Ovary (tissue), 10 donors: ENCODE measurements at places on chromosomes 7 and 10. TPM values are rescaled to one million over a fixed set of nuclear protein-coding genes. Genes with fewer than 3 reads are reported as not detected.

DNA sequence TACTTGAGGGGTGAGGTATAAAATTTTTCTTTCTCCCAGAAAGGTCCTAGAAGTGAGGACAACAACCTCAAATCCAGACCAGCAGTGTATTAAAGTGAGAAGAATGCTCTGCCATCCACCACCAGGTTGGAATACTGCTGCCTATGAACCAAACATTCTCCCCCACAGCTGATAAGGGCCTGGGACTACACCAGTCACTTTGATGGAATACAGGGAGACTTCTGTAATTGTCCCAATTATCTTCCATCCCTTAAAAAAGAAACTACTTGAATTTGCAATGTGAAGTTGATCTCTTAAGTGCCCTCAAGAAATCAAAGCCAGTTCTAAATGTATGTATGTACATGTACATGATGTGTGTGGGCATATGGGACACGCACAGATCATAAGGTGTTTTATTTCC lies 3.0 kb downstream of the TBX20 start:
- H3K4me1 ChIP-seq: peaks cover 2% of the 10 kb centered on the region
- H3K27ac ChIP-seq: no peak overlapping the region
- no peaks in the 10 kb centered on the region for H3K27me3 ChIP-seq
- H3K4me3 ChIP-seq: no peak overlapping the region

DNA sequence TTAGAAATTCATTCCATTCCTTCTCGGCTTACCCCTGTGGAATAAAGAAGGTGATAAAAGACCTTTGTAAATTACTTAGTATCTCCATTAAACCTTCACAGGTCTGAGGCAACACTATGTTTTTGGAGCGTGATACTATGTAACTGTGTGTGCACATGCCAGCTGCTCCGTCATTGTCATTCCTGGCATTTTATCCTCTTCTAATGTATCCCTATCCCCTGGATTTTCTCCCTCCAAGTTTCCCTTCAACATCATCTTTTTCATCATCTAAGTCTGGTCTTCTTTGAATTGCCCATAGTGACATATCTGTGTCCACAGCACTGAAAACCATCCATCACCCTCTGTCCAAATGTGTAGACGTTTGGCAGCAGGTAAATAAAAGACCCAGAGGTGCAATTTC lies 125.7 kb downstream of the TEX36 start:
- H3K27ac ChIP-seq: no peak overlapping the region
- no peaks in the 10 kb centered on the region for H3K4me1 ChIP-seq
- DNase-seq: no peak
- no peaks in the 10 kb centered on the region for H3K36me3 ChIP-seq

Gene PRKG1
- 2.8 TPM for polyA plus RNA-seq

DNA sequence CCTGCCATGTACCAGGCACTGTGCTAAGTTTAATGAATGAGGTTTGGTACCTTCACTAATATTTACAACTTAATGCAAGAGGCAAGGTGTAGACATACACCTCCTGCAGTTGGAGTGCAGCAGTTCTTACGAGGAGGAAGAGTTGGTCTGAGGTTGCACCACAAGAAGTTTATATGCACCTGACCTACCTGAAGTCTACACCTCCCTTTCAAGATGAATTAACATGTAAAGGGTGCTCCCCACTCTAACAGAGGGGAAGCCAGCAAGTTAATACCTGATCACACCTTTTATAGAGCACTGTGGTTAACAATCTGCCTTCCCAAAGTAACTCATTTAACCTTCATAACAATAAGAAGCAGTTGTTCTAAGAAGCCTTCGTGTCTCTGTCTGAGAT lies 120.0 kb downstream of the LYZL1 start:
- H3K4me1 ChIP-seq: peaks cover 10% of the 10 kb centered on the region
- H3K4me3 ChIP-seq: peak overlapping the region; percentile 66
- H3K36me3 ChIP-seq: no peaks in the 10 kb centered on the region
- no peaks in the 10 kb centered on the region for H3K27me3 ChIP-seq

GRCh38 chr7:128988372-128988771 lies 50.6 kb downstream of the IRF5 start:
- no peaks in the 10 kb centered on the region for H3K4me1 ChIP-seq
- no peaks in the 10 kb centered on the region for H3K36me3 ChIP-seq
- H3K4me3 ChIP-seq: no peak overlapping the region
- no peak overlapping the region for H3K27ac ChIP-seq
- H3K27me3 ChIP-seq: no peaks in the 10 kb centered on the region

- H3K27ac ChIP-seq: no peak overlapping the region
- H3K27me3 ChIP-seq: no peaks in the 10 kb centered on the region
- no peaks in the 10 kb centered on the region for H3K36me3 ChIP-seq
- H3K4me3 ChIP-seq: no peak overlapping the region
Observed at GRCh38 chr10:4772202-4772570, 53.8 kb upstream of the AKR1E2 start.

Gene HYAL4
- not detected for polyA plus RNA-seq

DNA sequence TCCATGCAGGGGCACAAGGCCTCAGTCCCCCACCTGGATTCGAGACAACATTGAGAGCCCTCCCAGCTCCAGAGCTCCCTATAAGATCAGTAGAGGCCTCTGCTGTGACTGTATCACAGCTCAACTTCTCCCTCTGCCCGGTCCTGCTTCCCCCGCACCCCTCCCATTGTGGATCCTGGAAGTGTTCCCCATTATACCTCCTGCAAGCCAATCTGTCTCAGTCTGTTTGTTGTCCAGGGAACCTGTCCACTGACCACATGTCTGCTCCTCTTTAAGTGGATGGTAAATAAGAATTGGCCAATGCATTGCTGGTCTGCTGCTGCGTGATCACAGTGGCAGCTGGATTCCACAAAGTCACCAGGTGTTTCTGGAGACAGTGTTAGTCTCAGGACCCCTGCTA lies 259.7 kb upstream of the HABP2 start:
- H3K36me3 ChIP-seq: no peaks in the 10 kb centered on the region
- no peak for DNase-seq
- H3K4me3 ChIP-seq: no peak overlapping the region
- peaks cover 4% of the 10 kb centered on the region for H3K4me1 ChIP-seq

- H3K36me3 ChIP-seq: no peaks in the 10 kb centered on the region
- H3K27ac ChIP-seq: no peak overlapping the region
- no peak for DNase-seq
- H3K4me1 ChIP-seq: peaks cover 6% of the 10 kb centered on the region
Observed at GRCh38 chr7:5827755-5828154, 46.3 kb upstream of the RNF216 start.

Gene SYCE1
- polyA plus RNA-seq: 0.40 TPM
